ENCODE measurements at places on chromosomes 5 and 9. TPM values are rescaled to one million over a fixed set of nuclear protein-coding genes. Genes with fewer than 3 reads are reported as not detected.

Gene NFIB
- total RNA-seq, result not detected

Gene DMXL1
- total RNA-seq, result 30.5 TPM

Gene UNC13B
- 1.6 TPM for total RNA-seq

Gene OGN
- total RNA-seq, result not detected

Gene GABRA6
- total RNA-seq, result not detected

Gene ANKRD31
- 1.6 TPM for total RNA-seq

Gene SLC6A3
- total RNA-seq, result 0.07 TPM

Gene TRPM3
- not detected for total RNA-seq

Gene C9orf43
- total RNA-seq, result 0.41 TPM

Gene CRB2
- not detected for total RNA-seq

Gene LCN2
- total RNA-seq, result not detected

Gene WNT8A
- total RNA-seq, result not detected

Gene PPP3R2
- total RNA-seq, result not detected

Gene DHFR
- total RNA-seq, result 17.4 TPM

Data from naive thymus-derived CD4-positive, alpha-beta T cell (primary cell).